ENCODE measurements at places on chromosomes 13 and 19.

DNA sequence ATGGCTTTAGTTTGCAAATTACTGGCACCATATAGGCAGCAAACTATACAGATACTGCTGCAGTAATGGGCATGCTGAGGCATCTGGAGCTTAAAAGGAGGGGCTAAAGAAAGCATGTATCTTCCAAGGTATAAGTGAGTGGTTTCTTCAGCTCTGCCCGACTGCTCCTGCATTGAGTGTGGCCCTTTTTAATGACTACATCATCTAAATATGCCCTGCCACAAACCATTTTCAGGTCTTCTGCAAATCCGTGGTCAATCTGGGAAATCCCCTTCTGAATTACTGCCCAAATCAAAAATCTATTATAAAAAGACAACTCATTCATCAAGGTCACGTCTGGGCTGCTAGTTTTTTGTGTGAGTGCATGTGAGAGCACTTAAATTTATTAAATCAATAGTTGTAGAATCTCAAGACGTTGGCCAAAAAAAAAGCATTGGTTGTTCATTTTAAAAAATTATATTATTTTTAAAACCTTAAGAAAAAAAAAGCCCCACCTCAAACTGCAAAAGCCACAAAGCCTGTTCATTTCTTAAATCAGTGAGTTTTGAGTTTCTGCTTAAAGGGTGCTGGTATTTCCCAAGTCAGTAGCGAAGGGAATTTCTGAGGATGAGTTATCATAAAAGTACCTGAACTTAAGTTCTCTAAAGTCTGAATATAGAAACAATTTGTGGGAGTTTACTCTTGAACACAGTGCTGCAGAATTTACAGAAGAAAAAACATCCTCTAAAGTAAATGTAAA, 16.3 kb downstream of the LCP1 start:
- DNase-seq = no peak

DNA sequence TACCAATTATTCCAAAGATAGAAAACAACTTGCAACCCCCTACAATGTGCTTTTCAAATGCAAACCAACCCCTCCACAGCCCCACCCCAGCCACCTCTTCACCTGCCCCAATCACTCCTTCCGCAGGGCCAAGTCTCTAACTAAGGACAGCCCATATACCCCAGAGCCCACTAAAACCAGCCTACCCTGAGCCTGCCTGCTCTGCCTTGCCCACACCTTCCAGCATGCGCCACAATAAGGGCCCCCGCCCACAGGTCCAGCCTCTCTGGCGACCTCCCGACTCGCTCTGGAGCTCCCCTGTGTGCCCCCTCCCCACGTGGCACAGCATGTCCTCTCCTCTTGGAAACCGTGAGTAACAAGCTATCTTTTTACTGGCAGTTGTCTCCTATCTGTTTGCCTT, 42.8 kb upstream of the MEDAG start:
- no peak for DNase-seq

DNA sequence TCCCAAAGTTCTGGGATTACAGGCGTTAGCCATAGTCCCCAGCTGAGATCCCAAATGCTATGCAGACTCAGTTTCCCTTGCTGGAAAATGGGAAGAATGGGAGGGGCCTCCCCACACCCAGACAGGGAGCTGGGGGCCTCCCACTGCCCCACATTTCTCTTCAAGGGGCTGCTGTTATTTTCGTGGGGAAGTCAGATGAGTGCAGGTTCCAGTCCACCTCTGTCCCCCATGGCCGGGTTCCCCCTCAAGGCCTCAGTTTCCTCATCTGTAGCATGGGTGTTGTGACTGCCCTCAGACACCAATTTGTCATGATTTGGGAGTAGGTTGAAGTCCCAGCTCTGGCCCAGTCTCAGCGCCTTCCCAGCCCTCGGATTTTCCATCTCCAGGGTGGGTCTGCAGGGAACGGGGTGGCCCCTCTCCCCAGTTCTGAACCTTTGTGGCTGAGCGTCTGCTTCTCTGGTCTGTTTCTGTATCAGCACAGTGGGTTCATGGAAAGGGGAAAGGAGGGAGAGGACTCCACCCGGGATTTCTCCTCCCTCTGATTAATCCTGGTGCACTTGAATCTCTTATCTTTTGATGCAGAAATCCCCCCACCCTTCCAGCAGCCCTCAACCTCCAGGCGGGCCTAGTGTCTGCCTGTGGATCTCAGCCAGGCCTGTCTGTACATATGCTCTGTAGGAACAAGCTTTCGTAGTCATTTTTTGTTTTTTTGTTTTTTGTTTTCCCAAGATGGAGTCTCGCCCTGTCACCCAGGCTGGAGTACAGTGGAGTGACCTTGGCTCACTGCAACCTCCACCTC, 12.2 kb downstream of the NFIC start:
- no peak for DNase-seq

DNA sequence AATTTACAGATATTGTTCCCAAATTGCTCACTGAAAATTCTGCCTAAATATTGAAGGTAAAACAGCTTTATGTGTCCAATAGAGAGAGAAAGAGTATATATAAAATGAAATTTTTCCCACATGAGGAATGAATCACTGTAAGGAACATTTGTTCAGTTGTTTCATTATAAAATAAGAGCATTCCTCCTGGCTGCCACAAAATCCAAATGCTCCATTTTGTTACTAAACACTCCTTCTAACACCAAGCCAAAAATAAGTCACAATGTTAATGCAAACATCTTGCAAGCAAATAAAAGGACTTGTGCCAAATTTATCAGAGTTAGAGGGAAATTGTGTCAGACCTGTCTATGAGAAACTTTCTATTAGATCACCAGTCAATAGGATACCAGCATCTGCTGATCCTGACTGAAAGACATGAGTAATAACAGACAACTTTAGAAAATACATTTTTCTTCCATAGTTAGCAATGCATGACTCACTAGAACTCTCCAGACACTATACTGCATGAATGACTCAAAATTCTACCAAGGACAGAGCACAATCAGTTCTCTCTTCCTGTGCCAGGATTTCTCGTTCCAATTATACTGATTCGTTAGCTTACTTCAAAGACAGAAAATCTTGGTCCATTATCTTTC, 83.5 kb upstream of the FNDC3A start:
- DNase-seq = no peak

- DNase-seq = no peak
Observed at GRCh38 chr13:78602561-78603239, 652 bp downstream of the POU4F1 start.

GRCh38 chr13:66835040-66835628, 395.0 kb downstream of the PCDH9 start:
- DNase-seq = no peak

DNA sequence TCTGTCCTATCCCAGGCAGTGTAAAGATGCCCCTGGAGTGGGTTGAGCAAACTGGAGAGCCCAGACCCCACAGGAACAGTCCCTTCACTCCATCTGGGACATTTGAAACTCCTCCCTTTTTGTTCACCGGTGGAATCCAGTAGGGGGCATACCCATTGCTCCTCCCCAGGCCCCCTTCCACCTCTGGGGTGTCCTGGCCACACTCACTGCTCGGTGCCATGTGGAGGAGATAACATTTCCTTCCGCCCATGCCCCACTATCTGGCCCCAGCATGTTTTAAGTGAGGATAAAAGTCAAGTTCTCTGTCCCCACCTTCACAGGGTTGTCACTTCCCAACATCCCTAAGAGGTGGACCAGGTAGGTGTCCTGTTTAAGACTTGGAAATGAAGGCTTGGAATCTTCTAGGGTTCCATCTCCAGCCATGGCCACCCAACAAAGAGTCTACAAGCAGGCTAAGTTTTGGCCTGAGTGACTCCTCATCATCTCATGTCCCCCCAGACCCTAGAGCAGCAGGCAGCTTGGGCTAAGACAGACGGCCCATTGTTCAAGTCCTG, 9.3 kb downstream of the ZNF526 start:
- DNase-seq = no peak

GRCh38 chr19:27971071-27971470, 1241.9 kb downstream of the UQCRFS1 start:
- no peak for DNase-seq

DNA sequence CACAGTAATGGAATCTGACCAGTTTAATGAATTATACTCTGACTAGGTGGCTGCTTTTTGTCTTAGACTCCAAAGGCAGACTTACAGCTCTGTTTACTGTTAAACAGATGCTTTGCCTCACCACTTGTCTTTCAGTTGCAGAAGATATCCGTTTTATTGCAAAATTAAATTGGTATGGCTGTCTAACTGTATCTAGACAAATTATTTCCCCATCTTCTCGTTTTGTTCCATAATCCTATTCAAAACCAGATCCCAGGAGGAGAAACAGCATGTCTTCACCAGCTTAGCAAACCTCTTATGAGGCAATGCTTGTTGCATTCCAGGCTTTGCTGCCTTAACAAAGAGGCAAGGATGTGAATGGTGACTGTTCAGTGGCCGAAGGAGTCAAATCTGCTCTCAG, 215.6 kb downstream of the TDRD3 start:
- no peak for DNase-seq

- no peak for DNase-seq
Observed at GRCh38 chr19:8367327-8368001, 3.5 kb downstream of the ANGPTL4 start.

GRCh38 chr13:99800011-99800410, 171.6 kb downstream of the ZIC5 start:
- no peak for DNase-seq

DNA sequence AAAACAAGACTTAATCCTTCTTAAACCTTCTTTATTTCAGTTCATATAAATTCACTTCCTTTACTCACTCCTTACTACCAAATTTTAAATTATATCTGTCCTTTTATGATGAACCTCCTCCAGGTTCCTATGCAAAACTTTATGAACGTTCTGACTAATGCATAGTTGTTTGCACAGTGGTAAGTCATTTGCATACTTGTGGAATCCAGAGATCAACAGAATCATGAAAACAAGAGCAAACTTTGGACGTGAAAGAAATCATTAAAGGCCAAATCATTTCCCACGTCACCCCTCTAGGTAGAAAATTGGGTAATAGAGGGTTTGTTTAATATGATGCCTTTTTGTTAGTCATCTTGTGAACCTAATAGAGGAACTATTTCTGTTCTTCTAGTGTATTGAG, 32.3 kb upstream of the MYCBP2 start:
- no peak for DNase-seq
